NCI-H2081 treated with DMSO at 0.1 percent for 48 hours (cell line): ENCODE measurements at places on chromosomes 5 and 9.

DNA sequence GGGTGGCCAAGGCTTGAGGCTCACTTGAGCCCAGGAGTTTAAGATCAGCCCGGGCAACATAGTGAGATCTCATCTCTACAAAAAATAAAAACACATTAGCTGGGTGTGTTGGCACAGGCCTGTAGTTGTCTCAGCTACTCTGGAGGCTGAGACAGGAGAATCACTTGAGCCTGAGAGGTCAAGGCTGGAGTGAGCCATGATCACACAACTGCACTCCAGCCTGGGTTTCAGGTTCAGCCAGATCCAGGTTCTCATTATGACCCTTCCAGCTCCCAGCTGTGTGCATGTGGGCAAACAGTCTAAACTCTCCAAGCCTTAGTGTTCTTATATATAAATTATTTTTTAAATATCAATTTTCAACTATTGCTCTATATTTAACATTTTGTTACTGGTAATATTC, 67.9 kb downstream of the ALDH7A1 start:
- DNase-seq = no peak

DNA sequence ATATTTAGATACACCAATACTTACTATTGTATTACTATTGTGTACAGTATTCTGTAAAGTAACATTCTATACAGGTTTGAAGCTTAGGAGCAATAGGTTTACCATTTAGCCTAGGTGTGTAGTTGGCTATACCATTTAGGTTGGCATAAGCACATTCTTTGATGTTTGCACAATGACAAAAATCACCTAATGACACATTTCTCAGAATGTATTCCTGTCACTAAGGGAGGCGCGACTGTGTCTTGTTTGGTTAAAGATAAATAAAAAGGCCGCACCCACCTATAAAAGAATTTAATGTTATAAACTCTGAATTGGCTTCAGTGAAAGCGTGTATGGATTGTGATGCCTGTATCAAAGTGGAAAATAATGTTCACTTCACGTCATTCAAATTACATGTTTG, 1815.4 kb upstream of the CDH6 start:
- no peak for DNase-seq

GRCh38 chr5:17077440-17078233, 139.8 kb upstream of the BASP1 start:
- DNase-seq = no peak

- DNase-seq = no peak
Measured at GRCh38 chr9:37715991-37716505, 37.6 kb upstream of the TRMT10B start.

DNA sequence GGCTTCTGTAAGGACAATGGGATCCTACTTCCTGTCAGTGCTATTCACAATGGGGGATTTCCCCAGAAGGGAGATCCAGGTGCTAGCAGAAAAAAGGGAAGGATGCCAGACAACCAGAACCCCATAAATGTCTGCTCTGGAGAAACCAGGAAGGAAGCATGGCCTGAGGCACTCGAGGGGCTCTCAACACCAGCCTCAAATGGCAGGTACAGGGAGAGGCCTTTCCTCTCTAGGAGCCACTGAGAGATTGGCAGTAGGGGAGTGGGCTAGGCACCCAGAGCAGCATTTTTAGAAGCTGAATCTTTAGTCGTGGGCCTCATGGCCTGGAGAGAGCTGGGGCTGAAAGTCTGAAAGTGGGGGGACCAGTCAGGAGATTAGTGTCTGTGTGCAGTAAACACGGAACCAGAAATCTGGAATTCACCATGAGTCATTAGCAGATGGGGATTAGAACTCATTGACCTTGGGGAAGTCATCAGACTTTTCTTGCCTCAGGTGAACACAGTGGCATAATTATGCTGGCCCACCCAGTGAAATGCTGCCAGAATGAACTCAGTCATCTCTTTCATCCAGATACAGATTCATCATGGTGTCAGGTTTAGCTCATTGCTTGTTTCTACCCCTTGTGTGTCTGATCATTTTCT, 28.3 kb downstream of the ARHGEF28 start:
- no peak for DNase-seq

- DNase-seq = no peak
Measured at GRCh38 chr5:59221769-59222168, 638.9 kb downstream of the RAB3C start.
